ENCODE measurements at places on chromosomes 6 and 20. TPM values are rescaled to one million over a fixed set of nuclear protein-coding genes. Genes with fewer than 3 reads are reported as not detected.

DNA sequence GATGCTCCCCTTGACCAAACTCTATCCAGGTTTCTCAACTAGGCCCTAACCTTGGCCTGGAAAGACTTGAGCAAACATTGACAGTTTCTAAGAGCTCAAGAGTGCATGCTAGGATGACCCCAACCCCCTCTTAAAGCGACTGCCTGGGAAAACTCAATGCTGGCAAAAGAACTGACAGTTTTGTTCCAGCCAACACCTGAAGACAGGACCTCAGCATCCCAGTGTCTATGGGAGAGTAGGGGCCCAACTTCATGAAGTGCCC, 119.9 kb downstream of the ZMYND8 start:
- no peak for DNase-seq
- no peaks in the 10 kb centered on the region for H3K27me3 ChIP-seq
- no peak overlapping the region for H3K4me3 ChIP-seq
- H3K4me1 ChIP-seq = no peaks in the 10 kb centered on the region
- no peak overlapping the region for H3K27ac ChIP-seq

ANKRD66 gene
- total RNA-seq = not detected

- no peaks in the 10 kb centered on the region for H3K27me3 ChIP-seq
- DNase-seq = no peak
- no peak overlapping the region for H3K4me3 ChIP-seq
Observed at GRCh38 chr6:45956663-45957062, 59.0 kb downstream of the CLIC5 start.

- no peaks in the 10 kb centered on the region for H3K36me3 ChIP-seq
- H3K4me3 ChIP-seq = no peak overlapping the region
- H3K27me3 ChIP-seq = no peaks in the 10 kb centered on the region
- no peak overlapping the region for H3K27ac ChIP-seq
Observed at GRCh38 chr6:99011151-99011550, 63.4 kb upstream of the FBXL4 start.

DST gene
- 269 TPM for total RNA-seq

CTCFL gene
- total RNA-seq = not detected

Measured in heart left ventricle (tissue), 16 donors.